Lower leg skin (tissue), 4 donors: ENCODE measurements at places on chromosomes 2 and 18.

DNA sequence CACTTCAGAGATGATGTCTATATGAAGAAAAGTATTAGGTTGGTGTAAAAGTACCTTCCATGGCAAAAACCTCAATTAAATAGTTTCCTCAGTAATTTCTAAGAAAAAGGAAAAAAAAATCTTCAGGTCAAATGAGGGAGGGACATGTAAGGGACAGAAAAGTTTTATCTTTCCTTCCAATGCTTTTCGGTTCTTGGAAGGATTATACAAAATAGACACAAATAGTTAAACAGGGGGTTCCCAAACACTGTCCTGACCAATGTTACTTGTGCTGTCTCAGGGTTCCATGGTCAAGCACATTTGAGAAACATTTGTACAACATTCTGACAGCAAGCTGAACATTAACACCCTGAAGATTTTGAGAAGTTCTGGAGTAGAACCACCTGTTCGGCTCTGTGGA is 22.0 kb downstream of the ERMN start:
- no peak for DNase-seq

GRCh38 chr2:27407798-27408491 is 1.4 kb downstream of the PPM1G start:
- no peak for DNase-seq

GRCh38 chr2:3454802-3455201 is 64.5 kb downstream of the ADI1 start:
- DNase-seq: peak; percentile 75

DNA sequence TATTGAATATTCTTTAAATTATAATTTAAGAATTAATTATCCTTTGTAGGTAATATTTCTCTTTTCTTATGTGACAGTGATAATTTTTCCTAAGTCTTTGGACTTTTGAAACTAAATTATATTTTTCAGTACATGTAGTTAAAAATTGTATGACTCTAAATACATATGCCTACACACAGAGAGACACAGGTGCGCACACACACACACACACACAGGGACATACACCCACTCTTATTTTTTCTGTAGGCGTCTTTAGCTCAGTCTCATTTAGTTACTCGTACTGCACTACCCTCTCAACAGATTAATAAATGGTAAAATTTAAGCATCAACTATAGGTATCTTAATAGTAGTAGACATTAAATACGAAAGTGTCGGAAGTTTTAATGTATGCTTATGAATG is 56.1 kb downstream of the ZNF236 start:
- DNase-seq: no peak

- DNase-seq: no peak
Observed at GRCh38 chr2:227461811-227462461, 10.0 kb upstream of the AGFG1 start.

- DNase-seq: peak; percentile 42
Observed at GRCh38 chr2:11100130-11100529, 55.1 kb upstream of the SLC66A3 start.

DNA sequence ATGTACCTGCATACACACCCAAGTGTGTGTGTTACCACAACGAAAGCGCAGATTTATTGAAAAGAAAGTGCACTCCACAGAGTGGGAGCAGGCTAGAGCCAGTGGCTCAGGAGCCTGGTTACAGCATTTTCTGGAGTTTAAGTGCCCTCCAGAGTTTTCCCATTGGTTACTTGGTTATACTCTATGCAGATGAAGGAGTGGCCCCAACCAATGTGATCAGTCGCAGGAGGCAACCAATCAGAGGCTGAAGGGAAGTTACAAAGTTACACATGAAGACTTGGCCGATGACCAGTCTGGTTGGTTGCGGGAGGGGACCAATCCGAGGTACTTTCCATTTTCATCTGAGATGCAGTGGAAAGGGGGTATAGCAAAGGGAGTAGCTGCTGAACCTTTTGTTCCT is 13.5 kb upstream of the PRLH start:
- no peak for DNase-seq

DNA sequence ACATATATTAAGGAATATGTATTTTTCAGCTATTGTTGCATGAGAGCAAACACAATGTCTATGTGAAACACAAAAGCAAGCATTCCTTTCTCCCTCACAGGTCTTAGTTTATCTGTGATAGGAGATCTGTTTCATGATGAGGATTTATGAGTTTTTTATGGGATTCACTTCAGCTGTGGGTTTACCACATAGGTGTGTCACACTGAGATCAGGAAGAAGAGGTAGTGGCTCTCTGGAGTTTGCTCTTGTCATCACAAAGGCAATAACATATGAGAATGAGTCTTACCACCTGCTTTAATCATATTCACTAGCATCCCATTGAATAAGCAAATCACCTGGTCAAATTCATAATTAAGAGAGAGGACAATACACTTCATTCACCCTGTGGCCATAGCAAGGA is 960.3 kb upstream of the SLC39A10 start:
- DNase-seq: no peak

DNA sequence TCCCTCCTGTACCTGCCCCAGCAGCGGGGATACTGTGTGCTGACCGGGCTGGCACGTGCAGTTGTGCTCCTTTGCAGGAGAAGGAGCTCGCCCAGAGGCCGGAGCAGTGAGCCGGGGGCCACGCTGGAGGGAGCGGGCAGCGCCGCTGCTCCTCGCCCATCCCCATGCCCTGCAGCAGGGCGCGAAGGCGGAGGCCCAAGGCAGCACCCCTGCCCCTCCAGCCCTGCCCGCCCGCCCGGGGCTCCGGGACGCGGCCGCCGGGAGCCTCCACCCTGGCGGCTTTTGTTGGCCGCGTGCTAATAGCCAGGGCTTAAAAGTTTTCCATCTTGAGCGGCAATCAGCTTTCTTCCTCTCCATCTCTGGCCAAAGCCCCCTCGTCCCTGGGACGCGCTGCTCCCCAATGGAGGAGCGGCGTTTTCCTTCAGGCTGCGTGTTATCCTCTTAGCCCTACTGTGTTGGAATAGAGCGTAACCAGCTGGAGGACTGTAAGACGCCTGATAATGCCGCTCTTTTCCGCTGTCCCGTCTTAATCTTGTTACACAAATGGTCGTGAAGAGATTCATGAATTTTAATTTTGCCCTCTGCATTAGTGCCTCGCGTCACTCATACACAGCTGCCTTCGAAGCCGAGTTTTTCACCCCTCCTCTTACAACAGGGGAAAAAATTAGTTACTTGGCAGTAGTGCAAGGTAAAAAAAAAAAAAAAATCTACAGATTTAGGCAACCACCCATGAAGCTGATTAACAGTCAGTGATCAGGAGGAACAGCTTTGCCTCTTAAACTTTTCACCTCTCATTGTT is 172.9 kb upstream of the SIX3 start:
- no peak for DNase-seq

GRCh38 chr2:99852956-99853355 is 289.4 kb downstream of the AFF3 start:
- no peak for DNase-seq

- no peak for DNase-seq
Observed at GRCh38 chr2:241885291-241885945, 15.9 kb downstream of the RTP5 start.

- DNase-seq: no peak
Observed at GRCh38 chr2:74152954-74153353, 5.2 kb upstream of the BOLA3 start.

- no peak for DNase-seq
Observed at GRCh38 chr2:63856303-63856603, 14.6 kb downstream of the UGP2 start.

- DNase-seq: no peak
Observed at GRCh38 chr2:16900405-16901025, 234.9 kb upstream of the CYRIA start.

- DNase-seq: peak; percentile 81
Observed at GRCh38 chr2:102049756-102050443, 58.1 kb downstream of the IL1R2 start.

DNA sequence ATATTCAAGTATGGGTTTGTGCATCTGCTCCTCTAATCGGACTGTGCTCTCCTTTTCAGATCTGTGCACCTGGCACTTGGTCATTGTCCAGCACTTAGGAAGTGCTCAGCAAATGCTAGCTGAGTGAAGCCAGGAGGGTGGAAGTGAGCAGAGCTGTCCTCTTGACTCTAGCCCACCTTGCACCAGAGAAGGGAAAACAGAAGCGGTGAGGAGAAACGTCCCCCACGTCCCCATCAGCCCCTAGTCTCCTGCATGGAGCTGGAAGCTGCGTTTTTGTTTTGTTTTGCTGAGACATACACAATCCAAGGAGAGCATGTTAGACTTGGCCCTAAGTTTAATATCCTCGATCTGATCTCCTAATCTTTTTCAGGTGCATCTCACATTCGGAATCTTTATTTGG is 73.6 kb downstream of the EN1 start:
- no peak for DNase-seq

DNA sequence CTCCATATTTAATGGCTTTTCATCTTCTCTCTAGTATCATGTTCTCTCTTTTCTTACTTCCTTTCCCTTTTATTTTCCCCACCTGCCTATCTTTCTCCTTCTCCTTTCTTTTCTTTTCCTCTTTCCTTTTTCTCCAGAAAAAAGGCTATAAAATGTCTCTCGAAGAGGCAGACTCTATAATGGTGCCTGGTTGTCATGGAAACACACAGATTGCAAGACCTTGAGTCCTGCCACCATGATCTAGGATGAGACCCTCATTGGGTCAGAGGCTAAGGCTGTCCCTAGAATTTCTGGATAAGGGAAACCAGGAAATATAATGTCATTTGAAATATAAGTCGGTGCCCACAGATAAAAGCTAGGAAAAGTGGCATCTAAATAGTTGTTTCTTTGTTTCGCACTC is 36.5 kb upstream of the LHCGR start:
- no peak for DNase-seq

DNA sequence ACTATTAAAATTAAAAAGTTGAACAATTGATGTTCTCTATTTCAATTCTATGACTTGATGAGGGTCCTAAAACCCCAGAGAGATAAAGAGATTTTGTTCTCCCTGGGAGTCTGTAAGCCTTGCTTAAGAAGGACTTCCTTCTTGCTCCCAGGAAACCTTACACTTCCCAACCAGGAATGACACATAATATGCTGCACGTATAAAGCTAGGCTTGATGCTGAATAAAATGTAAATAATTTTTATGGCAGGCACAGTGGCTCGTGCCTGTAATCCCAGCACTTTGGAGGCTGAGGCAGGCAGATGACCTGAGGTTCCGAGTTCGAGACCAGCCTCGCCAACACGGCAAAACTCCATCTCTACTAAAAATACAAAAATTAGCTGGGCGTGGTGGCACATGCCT is 27.8 kb downstream of the SPIRE1 start:
- no peak for DNase-seq

DNA sequence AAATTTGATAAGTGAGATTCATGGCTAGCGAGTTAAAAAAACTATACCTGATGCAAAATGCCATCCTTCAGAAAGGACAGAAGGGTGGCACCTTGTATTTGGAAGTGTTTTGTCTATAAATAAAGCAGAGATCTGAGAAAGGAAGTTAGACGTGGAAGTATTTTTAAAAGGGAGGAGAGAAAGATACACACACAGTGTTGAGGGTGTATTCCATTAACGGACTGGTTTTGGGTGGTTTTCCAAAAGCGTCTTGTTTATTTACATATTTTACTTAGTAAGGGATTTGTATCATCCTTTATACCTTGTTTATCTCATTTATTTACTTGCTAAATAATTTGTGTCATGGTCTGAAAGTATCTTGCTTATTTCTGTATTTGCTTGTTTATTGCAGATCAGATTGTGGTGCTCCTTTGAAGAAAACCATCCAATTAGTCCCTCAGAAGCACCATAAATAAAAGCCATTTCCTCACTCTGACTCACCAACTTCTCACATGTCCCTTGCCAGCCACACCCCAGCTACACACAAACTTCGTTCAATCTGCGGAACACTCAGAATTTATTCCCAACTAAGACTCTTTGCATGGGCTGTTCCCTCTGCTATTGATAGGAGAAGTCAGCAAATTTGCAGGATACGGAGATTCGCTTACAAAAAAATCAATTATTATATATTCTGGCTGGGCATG is 90.8 kb downstream of the FAM124B start:
- no peak for DNase-seq

DNA sequence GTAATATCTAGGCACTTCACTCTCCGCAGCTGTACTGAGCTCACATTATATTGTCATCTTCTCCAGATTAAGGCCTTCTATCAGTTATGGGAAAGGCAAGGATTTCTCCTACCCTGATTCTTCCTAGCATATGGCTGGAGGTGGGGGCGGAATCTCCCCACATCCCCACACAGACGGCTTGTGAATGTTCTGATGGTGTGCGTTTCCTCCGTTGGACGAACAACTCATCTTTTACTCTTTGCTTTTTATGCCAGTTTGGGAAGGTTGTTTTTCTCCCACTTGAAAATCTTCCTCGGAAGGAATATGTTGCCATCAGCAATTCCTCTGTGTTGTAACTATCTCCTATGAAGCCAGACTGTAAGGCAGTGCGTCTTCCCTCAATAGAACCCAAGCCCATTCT is 24.3 kb downstream of the KLHL29 start:
- no peak for DNase-seq

DNA sequence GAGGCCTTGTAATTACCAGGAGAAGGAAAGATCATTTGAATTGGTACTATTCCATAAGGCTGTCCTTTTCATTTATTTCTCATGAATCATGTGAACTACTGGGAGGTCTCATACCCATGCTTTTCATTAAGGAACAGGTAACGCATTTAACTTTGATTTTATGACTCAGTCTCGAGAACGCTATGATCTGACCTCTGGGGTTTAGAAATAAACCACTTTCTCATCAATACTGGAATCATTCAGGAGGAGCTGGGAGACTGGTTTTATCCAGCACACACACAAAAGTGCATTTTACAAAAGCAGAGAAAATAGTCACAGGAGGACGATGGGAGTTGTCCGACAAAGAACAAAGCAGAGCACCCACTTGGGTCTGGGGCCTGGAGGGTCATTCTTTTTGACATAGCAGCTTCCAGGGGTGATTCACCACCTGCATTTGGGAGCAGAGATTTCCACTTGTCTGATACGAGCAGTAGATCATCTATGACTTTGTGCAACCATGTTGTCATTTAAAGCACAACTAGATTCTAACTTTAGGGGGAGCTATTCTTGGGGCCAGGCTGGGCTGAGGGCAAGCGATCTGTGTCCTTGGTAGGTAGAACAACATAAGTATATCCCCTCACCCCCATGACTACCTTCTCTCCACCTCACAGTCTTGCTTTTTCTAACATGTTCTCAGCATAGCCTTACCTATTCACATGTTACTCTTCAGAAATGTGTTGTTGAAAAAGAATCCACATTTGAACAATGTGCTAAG is 95.9 kb upstream of the SCG2 start:
- DNase-seq: no peak

- no peak for DNase-seq
Observed at GRCh38 chr2:126534478-126534877, 121.5 kb upstream of the GYPC start.

- peak; percentile 96 for DNase-seq
Observed at GRCh38 chr2:217899231-217900009, 103.4 kb downstream of the TNS1 start.
